ENCODE measurements at places on chromosomes 6 and 20.

GRCh38 chr20:37981568-37981967 lies 51.7 kb downstream of the TTI1 start:
- DNase-seq, result no peak

DNA sequence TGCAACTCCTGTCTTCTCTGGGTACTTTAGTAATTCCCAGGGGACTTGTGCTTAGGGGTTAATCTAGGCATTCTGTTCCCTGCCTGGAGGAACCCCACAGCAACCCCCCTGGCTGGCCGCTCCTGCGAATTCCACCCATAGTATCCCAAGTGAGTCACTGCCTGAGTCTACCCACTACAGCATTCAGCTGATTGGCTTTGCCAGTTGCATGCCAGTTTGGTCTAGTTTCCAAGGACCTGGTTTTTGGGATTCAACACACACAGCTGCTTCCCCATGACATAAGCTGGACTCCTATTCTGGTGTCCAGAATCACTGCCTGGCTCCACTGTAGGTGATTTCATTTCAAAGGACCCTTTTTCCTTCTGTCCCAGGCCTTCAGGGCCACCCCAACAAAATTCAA lies 40.3 kb downstream of the PLCG1 start:
- DNase-seq, result no peak

DNA sequence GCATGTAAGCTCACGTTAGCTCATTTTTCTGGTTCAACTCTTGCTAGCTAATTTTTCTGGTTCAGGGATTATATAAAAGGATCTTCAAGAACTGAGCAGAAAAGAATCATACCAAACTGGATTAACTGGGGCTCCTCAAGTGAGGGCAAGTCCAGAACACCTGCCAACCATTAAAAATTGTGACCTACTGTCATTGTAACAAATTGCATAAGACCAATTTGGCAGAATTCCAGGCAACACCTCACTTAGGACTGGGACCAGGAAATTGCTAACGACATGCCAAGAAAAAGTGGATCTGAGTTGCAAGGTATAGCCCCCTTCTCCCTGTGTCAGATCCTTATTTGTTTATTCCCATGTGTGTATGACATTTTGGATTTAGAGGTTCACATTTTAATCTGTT lies 216.6 kb downstream of the HIVEP2 start:
- DNase-seq, result no peak

DNA sequence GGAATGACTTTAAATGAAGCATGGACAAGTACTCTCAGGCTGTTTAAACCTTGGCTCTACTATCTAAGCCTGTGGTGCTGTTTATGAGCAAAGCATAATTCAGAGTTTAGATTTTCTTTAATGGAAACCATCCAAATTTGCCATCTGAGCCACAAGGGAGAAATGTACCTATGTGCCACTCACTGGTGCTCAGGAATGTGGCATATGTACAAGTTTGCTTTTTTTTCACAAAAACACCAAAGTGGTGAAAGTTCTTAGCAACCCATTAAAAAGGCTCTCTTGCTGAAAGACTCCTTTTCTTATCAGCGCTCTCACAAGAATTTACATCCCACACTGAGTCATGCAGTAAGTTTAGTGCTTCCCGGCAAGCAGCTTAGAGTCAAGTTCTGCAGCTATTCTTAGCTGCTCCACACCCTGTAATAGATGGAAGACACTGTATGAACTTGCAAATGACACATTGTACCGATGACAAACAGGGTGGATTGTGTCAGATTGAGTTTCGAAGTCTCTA lies 57.3 kb upstream of the MLIP start:
- no peak for DNase-seq

DNA sequence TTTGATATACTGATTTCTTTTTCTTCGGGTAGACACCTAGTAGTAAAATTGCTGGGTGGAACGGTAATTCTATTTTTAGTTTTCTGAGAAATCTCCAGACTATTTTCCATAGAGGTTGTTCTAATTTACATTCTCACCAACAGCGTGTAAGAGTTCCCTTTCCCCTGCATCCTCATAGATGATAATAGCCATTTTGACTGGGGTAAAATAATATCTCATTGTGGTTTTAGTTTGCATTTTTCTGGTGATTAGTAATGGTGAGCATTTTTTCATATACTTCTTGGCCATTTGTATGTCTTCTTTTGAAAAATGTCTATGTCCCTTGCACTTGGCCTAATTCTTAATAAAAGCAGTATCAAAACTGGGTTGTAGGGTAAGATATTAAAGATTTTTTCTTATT lies 148.9 kb upstream of the SIM1 start:
- no peak for DNase-seq

- no peak for DNase-seq
Measured at GRCh38 chr6:128204616-128205015, 303.8 kb upstream of the THEMIS start.

DNA sequence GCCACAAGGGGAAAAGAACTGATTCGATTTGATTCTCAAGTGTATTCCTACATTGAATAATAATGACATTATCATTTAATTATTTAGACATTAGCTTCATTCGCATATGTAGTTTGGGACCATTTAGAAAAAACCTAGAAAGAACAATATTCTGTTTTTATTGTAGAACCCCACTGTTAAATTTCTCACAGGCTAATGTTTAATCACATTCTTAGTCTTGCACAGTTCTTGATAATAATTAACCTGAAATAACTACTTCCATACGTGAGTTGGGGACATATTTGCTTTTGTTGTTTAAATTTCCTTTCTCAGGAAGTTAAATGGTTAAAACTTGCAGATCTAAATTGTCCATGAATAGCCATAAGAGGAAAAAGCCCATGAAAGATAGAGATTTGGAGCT lies 275.2 kb downstream of the TFAP2B start:
- no peak for DNase-seq

GRCh38 chr6:1622851-1623768 lies 13.4 kb downstream of the FOXC1 start:
- DNase-seq, result no peak

- DNase-seq, result no peak
Measured at GRCh38 chr6:169555971-169556617, 145.7 kb downstream of the WDR27 start.

DNA sequence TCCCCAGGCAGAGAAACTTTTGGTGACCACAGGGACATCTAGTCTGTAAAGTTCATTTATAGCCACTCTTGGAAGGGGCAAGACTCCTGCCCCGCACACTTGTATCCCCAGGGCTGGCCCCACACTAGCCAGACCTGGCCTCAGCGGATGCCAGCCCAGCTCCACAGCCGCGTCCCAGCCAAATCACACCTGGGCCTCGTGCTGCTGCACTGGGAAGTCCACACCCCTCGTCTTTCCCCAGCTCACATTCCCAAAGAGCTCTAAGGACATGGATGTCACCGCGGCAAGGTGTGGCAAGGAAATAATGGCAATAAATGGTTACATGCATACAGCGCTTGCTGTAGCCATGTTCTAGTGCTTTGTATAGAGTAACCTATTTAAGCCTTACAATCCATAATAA lies 8.6 kb downstream of the IP6K3 start:
- DNase-seq, result no peak
